Dermis blood vessel endothelial cell (primary cell): ENCODE measurements at places on chromosomes 6 and 20.
A peak's percentile ranks its signal among the peaks of the same experiment; 100 is the strongest.

DNA sequence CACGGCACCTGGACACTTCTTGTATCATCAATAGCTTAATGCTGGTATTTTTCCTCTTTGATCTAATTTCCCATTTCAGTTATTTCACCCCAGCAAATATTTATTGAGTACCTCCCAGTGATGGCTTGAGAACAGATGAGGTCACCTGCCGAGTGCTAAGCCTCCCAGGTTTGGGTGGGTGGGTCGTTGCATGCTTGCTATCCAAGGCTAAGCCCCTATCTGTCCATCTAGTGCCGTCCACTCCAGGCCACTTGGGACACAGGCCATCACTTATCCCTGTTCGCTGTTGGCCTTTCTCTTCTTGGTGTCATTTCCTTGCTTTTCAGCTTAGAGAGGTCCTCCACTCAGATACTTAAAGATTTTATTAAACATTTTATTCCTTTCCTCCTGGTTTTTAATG lies 10.8 kb upstream of the NNAT start:
- no peak for DNase-seq

DNA sequence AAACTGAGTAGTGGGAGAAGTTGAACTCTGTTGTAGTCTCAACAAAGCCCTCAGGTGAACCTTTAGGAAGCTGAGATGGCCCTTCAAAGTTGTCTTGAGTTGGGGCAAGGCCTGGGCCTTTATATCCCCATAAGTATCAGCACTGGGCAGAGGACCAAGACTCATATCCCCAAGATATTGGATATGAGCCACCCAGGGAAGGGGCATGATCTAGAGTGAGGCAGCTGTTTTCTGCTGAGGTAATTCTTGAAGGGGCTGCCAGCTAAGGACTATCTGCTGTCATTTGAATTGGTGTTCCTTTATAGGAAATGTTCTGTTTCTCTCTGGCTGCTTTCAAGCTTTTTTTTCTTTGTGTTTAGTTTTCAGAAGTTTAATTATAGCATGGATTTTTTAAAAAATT lies 140.7 kb upstream of the FLRT3 start:
- DNase-seq: no peak

DNA sequence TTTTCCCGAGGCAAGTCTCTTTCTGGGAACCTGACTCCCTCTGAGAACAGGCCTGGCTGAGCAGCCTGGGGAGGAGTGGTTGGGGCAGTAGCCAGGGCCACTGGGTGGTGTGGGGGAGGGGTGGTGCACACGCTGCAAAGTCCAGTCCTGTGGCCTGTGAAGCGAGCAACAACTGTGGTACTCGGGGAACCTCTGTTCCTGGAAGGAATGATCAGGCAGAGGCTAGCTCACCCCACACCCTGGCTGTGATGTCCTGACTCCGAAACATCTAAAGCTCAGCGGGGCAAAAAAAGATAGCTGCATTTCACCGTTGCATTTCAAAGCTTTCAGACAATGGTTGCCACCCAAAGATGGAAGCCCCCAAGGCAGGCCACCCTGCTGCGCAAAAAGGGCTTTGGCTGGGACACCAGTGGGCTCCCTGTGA lies 25.5 kb downstream of the PCK1 start:
- no peak for DNase-seq

DNA sequence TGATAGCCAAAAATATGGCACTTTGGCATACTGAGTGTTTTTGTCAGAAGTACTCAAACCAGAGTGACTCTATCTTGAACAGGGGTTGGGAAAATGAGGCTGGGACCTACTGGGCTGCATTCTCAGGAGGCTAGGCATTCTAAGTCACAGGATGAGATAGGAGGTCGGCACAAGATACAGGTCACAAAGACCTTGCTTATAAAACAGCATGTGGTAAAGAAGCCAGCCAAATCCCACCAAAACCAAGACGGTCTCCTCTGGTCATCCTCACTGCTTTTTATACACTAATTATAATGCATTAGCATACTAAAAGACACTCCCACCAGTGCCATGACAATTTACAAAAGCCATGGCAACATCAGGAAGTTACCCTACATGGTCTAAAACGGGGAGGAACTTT lies 985.1 kb downstream of the HACE1 start:
- DNase-seq: no peak

GRCh38 chr6:41558033-41558807 lies 12.0 kb downstream of the FOXP4 start:
- no peak for DNase-seq

DNA sequence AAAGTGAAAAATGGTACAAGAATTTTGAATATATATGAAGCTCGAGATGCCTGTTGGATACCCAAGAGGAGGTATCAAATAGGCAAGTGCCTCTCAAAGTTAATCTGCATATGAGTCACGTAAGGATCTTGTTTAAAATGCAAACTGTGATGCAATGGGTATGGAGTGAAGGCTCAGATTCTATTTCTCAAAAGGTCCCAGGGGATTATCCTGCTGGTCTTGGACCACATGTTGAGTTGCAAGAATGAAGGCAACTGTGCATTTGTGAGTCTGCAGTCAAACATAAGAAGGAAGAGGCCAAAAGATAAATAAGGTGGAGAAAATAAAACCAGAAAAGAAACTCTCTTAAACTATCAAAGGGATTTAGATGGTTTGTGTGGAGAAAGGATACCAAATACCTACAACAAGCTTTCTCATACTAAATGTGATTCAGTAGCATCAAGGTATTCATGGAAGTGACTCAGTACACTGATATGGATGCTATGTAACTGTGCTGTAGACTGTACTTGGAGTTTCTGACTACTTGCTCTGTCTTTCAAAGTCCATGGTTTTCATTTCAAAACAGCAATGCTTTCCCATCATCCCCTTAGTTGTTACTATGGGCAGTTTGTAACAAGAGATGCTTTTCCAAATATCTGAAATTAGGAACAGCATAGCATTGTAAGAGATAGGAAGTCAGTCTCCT lies 106.3 kb downstream of the GFRAL start:
- no peak for DNase-seq

GRCh38 chr20:50260479-50261221 lies 70.0 kb downstream of the CEBPB start:
- no peak for DNase-seq

DNA sequence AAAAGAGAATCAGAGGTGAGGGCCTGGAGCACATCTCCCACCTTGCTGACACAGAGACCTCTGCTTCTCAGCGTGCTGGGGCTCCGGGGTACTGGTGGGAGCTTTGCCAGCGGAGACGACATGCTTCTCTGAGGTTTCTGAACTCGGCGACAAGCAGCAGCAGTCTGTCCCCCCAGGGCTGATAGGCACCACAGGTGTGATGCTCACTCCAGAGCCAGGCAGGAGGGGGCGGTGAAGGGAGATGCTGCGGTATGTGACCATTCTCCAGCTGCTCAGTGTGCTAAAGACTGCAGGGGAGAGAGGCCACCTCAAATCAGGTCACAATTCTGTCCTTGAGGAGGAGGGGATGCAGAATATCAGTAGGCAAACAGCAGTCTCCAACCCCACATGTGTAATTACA lies 219.9 kb downstream of the ALDH8A1 start:
- DNase-seq: no peak

DNA sequence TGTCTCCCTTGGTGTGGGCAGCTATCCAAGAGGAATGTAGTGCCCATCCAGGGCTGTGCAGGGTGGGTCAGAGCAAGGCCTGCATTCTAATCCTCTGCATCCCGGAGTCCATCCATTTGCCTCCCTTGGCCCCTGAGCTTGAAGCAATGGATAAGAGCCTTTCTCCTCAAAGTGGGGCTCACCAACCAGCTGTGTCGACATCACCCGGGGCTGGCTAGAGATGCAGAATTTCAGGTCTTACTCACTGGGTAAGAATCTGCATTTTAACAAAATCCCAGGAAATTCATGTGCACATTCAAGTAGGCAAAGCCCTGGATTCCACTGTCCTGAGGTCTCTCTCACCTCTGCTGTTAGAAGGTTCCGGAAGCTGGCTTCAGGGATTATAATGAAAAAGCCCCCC lies 95.3 kb downstream of the MDGA1 start:
- no peak for DNase-seq

- DNase-seq: no peak
Measured at GRCh38 chr6:97021194-97021593, 96.7 kb downstream of the KLHL32 start.

DNA sequence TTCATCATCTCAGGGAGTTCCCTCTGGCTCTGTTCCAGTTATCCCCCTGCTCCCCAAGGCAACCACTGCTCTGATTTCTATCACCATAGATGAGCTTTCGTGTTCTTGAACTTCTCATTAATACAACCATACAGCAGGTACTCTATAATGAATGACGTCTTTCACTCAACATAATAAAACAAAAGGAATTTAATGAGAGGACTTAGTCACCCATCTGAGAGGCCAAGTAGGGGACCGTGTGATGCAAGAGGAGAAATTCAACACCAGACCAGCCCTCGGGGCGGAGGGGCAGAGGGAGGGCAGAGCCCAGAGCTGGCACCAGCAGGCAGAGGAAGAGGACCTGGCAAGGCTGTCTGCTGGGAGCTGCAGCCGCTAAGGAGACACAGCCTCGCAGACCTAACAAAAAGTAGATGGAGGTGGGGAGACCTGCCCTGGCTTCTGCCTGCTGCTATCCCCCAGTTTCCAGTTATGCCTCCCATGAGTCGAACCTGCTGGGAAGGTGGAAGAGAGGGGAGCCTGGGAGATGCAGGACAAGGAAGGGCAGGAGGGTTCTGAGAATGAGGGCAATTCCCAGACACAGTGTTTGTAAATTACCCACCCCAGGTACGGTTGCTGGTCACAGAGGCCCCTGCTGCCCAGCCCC lies 13.8 kb downstream of the CCN5 start:
- DNase-seq: peak; percentile 85

- DNase-seq: no peak
Measured at GRCh38 chr6:7675353-7675945, 50.5 kb upstream of the BMP6 start.

DNA sequence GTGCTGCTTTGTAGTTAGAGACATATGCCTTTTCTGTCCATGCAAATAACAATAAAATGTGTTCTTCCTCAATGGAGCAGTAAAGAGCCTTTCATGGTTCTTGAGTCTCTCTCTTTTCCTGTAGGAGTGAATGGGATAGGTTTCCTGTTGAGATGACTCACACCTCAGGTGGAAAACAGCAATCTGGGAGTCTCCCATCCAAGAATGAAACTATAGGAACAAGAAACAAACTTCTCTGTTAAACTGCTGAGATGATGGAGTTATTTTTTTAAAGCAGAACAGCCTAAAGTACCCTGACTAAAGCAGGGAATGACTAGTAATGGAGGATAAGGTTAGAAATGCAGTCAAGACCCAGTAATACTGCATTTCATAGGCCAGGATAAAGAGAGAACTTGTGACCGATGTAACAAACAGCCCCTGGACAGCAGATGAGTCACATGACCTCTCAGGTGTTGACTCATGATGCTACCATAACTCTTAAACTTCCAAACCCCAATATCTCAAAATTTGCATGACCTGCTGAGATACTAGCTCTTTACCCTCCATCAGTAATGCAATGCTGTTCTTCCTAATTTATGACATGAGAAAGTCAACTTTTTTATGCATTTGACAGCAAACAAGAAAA lies 548.9 kb downstream of the CBLN4 start:
- no peak for DNase-seq

- DNase-seq: no peak
Measured at GRCh38 chr6:155014137-155014536, 19.0 kb downstream of the TIAM2 start.

GRCh38 chr6:153106021-153106420 lies 25.1 kb downstream of the RGS17 start:
- no peak for DNase-seq

- no peak for DNase-seq
Measured at GRCh38 chr6:12984776-12985175, 268.2 kb downstream of the PHACTR1 start.

DNA sequence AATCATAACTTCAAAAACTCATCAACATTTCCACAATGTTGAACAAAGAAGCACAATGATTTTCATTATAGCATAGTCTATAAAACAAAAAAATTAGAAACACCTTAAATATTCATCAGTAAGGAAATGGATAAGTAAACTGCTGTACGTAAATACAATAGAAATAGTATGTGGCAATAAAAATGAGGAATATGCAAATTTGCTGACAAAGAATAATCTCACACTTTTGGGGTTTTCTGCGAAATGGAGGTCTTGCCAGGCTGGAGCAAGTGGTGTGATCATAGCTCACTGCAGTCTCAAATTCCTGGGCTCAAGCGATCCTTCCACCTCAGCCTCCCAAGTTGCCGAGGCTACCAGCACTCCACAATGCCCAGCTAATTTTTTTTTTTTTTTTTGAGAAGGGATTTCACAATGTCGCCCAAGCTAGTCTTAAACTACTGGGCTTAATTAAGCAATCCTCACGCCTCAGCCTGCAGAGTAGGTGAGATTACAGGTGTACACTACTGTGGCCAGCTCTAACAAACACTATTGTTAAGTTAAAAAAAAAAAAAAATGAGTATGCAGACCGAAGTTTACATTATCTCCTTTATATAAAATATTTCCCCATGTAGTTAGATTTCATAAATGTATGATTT lies 58.8 kb upstream of the SMIM28 start:
- no peak for DNase-seq

GRCh38 chr6:21914121-21914973 lies 320.8 kb downstream of the SOX4 start:
- peak; percentile 92 for DNase-seq

DNA sequence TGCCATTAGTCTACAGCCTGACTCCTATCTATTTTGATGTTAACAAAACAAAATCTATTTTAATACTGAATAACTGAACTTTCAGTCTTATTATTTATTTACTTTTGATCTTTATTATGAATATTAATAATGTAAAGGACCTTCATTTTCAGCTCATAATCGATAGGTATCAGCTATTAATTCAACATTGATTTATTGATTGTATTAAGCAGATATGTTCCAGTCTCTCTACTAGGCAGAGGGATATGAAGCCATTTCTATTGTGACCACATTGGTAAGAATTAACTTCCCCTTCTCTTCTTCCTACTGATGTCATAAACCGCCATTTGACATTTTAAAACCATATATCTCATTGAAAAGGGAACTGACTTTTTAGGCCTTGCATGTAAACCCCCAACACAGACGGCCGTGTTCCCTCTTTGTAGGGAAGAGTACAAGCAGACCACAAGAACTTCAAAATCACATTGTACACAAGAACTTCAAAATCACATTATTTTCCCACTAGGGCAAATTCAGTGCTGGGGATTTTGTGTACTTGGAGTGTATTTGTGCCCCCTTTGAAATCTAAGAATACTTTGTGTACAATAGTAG lies 69.5 kb upstream of the FABP7 start:
- DNase-seq: no peak

- peak; percentile 30 for DNase-seq
Measured at GRCh38 chr20:20017844-20018185, 653 bp downstream of the NAA20 start.

DNA sequence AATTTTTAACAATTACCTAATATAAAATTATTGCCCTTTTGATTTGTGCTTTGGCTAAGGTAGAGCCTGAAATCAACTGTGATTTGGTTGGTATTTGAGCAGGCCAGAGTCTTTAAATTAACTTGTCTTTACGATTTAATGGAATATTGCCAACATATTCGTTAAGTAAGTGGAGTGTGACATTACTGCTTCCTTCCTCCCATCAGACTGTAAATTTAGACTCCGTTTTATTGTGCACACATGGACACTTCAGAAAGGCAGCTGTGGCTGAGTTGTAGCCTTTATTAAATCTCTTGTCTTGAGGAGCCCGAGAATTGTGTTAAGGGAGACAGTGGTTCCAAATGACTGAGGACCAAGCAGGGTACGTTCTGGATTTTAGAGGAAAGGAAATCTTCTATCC lies 57.4 kb downstream of the CAP2 start:
- peak; percentile 43 for DNase-seq

GRCh38 chr6:135938576-135939207 lies 87.2 kb downstream of the PDE7B start:
- peak; percentile 41 for DNase-seq

GRCh38 chr20:36587388-36588070 lies 14.1 kb downstream of the TGIF2 start:
- DNase-seq: no peak
